ENCODE measurements at places on chromosomes 5 and 9.

GRCh38 chr5:61320860-61321259 lies 11.2 kb upstream of the ZSWIM6 start:
- no peak for DNase-seq

GRCh38 chr5:157516626-157517325 lies 56.8 kb downstream of the NIPAL4 start:
- DNase-seq: no peak

DNA sequence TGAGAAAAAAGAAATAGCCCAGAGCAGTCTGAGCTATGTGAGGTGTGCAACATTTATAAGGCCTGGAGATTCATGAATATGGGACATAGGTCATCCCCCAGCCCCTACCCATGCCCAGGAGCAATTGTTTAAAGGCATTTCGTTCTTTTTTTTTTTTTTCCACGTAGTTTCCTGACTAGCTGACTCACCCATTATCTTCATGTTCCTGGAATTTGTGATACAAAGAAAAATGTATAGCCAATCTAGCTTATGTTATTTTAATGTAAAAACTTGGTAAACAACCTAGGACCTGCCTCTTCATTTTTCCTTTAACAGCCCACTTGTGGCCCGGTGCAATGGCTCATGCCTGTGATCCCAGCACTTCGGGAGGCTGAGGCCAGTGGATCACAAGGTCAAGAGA lies 81.3 kb downstream of the OSTF1 start:
- no peak for DNase-seq

DNA sequence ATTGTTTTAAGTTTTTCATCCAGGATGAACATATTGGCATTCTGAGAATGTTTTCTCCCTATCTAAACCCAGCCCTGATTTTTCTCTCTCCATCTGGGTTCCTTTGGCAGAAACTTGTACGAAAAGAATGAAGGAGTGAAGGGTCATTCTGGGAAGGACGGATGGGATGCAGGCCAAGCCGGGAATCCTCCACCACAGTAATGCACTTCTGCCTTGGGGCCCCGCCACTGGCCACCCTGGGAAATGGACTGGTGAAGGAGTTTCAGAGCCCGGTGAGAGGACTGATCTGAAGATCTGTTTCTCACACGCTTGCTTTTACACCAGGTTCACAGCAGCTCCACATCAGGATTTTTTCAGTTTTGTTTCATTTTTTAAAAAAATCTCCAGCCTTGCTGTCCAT lies 554.8 kb downstream of the BNC2 start:
- no peak for DNase-seq

DNA sequence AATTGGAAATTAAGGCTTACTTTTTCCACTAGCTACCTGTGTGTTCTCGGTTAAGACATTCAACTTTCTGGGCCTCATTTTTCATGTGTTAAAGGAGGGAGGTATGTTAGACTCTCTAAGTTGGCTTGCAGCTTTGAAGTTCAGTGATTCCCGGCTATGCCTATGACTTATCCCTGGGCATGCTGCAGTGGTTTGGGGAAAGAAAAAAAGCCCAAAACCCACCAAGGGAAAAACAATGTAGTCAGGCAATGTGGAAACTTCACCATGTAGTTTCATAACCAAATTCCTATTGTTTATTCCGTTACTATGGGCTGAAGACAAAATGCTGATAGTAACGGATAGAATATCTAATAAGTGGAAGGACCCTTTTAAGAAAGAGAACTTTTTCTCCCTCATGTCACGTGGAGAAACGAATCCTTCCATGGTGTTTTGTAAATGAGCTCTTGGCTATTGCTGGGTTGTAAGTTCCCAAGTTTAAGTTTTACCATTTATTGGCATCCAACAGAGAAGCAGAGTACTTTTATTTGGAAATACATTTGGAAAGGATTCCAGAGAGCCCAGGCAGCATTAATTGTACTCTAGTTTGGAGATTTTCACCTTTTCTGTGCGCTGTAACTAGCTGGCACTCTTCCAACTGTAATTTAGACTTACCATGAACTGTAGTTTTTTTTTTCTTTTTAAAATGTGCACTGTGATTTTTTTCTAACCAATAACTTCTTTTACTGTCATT lies 84.9 kb upstream of the MPDZ start:
- DNase-seq: no peak

DNA sequence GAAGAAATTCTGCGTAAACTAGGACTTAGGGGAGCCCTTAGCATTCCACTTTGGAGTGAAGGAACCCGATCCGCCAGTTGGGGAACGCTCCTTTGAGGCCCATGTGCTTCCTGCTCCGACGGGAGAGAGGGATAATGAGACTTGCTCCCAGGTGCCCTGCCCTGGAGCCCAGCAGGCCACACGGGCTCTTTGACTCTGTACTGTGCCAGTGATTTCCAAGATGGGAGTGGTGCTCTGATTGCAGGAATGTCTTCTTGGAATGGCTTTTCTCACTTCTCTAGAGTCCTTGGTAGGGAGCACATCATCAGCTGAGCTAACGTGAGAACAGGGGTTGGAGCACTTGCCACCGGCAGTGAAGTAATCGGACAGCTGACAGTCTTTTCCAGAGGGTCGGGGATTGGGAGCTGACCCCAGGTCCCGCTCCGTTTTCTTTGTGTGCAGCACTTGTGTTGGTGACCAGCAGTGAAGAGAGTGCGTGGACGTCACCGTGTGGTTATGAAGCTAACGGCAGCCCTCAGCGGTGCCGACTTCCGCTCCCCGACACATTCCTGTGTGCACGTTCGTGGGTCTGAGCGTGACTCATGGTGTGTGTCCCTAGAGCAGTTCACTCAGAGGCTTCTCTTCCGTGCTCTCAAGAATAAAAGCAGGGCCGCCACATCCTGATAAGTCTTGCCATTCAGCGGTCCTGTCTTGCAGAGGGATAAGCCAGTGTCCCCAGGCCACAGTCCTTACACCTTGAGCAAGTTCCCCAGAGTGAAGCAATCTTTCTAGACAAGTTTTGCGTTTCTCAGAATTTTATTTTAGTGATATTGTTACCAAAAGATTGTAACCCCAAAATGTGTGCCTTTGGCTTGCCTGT lies 25.6 kb downstream of the ABL1 start:
- no peak for DNase-seq

DNA sequence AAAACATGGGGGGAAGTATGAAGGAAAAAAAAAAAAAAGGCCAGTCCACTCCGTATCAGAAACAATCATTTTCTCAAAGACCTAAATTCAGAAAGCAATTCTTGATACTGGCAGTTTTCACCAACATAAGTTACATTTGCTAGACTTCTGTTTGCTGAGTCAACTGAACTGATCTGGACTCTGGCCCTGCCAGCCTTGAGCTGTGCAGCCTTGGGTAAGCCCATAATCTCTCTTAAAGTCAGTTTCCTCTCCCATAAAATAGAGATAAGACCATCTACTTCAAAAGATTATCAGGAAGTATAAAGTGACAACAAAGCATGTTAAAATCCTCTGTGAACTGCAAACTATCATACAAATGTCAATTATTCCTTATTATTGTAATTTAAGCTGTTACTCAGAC lies 106.8 kb downstream of the MAPKAP1 start:
- DNase-seq: no peak

- no peak for DNase-seq
Observed at GRCh38 chr5:119009131-119009530, 20.8 kb upstream of the DTWD2 start.

GRCh38 chr9:35350212-35350611 lies 139.7 kb upstream of the RUSC2 start:
- no peak for DNase-seq

DNA sequence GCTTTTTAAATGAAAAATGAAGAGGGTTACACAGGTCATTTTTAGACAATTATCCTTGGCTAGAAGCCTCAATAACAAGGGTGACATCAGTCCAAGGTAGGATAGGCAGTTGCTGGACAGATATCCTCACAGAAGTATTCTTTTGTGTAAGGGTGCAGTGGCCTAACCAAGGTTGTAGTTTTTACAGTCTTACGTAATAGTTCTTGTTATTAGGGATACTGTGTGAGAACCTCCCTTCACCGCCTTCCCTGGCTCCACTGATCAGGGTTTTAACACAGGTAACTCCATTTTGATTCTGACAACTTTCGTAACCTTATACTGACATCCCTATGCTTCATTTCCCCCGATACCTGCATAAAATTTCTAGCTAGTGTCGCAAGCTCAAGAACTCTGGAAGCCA lies 8.7 kb upstream of the CAPSL start:
- no peak for DNase-seq

DNA sequence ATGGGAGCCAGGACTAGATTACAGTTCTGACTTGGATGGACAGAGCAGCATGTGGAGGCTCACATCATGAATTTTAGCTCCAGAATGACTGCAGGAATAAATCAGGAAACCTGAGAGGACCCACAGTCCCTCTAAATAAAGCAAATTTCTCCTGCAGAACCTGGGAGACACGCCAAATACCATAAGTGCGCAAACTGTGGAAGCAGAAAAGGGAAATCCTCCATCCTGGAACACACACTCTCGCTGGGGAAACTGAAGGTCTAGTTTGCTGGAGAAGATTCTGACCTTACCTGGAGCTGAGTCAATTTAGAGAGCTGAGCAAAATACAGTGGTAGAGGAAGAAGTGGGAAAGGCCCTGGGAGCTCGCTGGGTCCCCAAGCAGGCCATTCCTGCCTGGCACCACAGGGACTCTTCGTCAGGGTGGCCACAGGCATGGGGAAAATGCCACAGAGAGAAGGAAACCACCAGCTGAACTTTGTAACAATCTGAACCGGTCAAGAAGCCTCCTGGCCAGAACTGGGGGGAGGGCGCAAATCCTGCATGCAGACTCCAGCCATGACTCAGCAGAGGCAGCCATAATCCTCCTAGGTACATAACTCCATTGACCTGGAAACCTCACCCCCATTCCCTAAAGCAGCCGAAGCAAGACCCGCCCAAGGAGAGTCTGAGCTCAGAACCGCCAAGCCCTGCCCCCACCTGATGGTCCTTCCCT lies 390.9 kb downstream of the LRRC70 start:
- DNase-seq: no peak

DNA sequence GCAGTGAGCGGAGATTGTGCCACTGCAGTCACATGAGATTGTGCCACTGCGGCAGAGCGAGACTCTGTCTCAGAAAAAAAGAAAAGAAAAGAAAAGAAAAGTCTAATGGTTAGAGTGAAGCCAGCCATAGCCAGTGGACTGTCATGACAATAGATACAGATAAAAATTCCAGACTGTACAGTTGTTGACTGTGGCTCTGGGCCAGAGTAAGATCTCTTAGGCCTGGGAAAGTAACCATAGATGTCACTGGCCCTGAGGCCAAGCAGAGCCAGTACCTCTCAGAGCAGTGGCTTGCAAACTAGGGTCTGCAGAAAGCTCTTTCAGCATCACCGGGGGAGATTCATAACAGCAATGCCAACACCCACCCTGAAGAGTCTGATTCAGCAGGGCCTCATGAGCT lies 44.1 kb upstream of the SUB1 start:
- no peak for DNase-seq

DNA sequence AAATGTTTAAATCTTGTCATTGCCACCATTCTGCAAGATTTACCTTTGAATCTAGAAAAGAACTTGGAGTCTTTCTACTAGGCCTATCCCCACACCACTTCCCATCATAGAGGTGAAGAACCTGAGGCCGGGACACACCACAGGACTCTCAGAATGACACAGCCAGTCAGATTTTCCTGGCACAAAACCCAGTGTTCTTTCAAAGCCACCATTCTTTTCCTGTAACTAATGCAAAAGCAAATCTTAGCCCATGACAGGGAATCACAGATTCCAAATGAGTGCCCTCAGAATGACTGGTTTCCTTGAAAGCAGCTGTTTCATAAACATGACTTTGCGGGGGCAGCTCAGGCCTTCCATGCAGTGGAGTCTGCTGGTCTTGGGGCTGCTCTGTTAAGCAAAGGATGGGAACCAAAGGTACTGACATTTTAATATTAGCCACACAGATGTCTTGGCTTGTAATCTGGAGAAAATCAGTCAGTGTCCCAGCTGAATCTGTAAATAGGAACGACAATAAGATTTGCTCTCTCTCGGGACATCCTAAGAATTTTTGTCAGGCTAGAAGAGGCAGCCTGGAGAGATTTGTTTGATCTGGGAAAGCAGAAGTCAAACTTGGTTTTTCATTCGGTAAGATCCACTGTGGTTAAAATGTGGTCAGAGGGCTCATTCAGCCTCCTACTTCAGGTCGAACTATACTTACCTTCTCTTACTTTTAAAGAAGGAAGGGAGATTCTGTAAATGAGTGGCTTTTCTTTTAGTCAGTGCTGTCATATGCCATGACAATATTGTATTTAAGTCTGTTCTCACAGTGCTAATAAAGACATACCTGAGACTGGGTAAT lies 115.1 kb downstream of the PALM2AKAP2 start:
- DNase-seq: no peak

- DNase-seq: no peak
Observed at GRCh38 chr5:13278811-13279210, 665.7 kb downstream of the DNAH5 start.

DNA sequence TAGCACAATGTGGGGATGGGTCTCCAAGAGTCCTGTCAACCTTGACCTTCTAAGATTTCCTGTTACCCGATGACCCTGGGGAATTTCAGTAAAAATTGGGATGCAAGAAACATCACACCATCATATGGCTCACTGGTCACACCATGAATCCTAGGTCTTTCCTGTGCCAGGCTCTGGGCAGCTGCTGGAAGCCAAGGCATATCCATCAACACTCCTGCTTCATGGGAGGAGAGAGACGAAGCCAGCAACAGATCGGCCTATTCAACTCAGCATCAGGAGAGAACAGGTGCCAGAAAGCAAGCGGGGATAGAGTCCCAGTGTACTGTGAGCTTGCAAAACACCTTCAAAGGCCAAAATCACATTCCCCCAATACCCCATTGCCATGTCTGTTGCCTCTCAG lies 6.5 kb upstream of the NEK6 start:
- DNase-seq: no peak

- DNase-seq: no peak
Observed at GRCh38 chr9:761176-761792, 80.2 kb upstream of the DMRT1 start.

GRCh38 chr5:80864109-80864508 lies 96.1 kb upstream of the RASGRF2 start:
- DNase-seq: no peak

DNA sequence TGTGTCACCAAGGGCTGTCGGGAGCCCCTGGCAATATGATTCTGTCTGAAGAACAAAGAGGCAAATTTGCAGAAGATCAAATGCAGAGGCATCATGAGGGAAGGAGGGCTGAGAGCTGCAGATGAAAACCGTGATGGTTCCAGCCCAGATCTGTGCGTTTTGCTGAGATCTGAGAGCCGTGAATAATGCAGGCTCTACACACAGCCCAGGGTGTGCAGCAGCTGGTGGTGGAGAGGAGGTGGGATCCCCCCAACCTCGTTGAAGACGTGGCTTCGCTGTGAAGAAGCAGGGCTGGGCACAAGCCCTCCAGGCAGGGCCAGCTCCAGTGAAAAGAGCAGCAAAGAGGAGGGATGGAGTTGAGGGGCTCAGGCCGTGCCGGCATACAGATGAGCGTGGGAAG lies 75.5 kb downstream of the TSPAN17 start:
- DNase-seq: no peak

DNA sequence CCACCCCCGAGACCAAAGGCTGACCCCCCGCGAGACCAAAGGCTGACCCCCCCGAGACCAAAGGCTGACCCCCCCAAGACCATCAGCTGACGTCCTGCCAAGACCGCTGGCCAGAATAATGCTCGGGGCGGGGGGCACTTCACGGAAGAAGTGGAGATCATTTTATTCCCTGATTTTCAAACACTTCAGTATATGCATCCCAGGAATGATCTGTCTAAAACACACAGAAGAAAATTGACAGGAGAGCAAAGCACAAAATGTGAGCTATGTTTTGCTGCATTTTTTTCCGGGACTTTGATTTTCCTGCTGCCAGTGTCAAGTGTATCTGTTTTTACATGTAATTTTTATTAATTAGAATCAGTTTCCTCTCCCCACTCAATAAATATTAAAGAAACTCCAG lies 67.1 kb downstream of the ADAMTS2 start:
- no peak for DNase-seq

- DNase-seq: no peak
Observed at GRCh38 chr5:105739732-105740131, 1931.0 kb downstream of the EFNA5 start.

Data from activated naive CD4-positive, alpha-beta T cell (primary cell).